Motor neuron (in vitro differentiated cells): ENCODE measurements at places on chromosomes 11 and 22. TPM values are rescaled to one million over a fixed set of nuclear protein-coding genes. Genes with fewer than 3 reads are reported as not detected.

DNA sequence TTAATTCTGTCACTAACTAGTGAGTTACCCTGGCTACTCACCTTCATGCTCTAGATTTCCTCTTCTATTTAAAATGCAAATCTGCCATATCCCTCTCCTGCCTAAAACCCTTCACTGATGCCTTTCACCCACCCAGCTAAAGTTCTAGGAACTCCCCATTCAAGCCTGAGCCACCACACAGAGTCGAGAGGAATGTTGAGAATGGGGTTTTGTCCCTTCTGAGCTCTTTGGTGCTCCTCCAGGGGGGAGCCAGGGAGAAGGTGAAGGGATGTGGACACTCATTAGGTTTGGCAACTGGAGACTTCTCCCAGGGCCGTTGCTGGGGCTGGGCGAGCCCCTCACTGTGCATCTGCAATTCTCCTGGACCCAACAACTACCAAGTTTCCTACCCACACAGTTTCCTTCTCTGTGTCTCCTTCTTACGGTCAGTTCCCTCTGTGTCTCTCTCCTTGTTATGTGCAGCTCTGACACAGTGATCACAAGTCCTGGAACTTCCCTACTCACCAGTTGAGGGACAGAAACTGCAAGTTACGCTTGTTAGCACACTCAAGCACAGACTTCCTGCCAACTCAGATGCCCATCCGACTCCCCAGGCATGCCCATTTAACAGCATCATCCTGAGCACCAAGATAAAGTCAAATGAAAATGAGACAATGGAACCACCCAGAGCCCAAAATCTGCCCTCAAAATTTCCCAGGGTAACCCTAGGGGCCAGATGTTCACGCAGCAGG is 6.5 kb upstream of the IL10RA start:
- ATAC-seq: no peak

DNA sequence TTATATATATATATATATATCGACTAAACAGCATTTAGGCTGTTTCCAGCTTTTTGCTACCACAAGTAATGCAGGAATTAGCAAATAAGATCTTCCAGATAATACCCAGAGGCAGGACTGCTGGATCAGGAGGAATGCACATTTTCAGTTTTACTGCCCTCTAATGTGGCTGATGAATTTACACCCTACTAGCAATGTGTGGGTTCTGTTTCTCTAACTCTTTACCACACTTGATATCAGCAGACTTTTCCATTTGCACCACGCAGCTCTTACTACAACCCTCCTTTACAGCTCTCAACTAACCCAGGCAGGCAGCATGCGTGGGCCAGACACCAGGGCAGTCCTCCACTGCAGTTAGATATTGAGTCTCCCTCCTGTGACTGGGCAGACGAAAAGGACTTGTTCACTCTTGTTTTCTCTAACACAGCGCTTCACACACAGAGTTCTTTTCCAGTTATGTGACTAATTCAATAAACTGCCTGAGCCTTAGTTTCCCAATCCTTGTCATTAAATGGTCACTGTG is 67.7 kb downstream of the IGLL5 start:
- ATAC-seq: no peak

DNA sequence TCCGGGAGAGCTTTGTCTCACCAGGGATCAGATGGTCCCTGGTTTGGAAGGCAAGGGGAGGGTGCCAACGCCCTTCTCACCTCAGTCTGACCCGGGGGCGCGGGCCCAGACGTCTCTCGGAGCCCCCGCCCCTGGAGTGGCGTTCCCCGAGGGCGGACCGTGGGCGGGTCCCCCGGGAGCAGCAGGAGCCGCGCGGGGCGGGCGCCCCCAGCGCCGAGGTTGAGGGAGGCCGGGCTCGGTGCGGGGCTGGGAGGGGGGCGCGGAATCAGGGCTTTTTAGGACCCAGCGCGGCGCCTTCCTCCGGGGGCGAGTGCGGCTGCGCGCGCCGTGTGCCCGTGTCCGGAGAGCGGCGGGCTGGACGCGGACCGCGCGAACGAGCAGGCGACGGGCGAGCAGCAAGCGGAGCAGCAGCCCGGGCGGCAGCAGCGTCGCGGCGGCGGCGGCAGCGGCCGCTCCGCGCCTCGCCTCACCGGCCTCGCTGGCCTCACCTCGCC is at the start of gene KCNC1:
Gene KCNC1 (plus strand): TSS at position 364 of the 494 bp plus-strand sequence. CDS start 1,222 bp downstream, outside the sequence.
- peak; percentile 74 for ATAC-seq

Gene LARGE1
- total RNA-seq: 9.5 and 10.3 TPM in 2 replicates

- ATAC-seq: no peak
Measured at GRCh38 chr11:2205214-2205720, 33.7 kb upstream of the TH start.

Gene NCR3LG1
- total RNA-seq: 5.1 and 5.6 TPM in 2 replicates

Gene CNIH2
- 44.4 and 53.9 TPM in 2 replicates for total RNA-seq

DNA sequence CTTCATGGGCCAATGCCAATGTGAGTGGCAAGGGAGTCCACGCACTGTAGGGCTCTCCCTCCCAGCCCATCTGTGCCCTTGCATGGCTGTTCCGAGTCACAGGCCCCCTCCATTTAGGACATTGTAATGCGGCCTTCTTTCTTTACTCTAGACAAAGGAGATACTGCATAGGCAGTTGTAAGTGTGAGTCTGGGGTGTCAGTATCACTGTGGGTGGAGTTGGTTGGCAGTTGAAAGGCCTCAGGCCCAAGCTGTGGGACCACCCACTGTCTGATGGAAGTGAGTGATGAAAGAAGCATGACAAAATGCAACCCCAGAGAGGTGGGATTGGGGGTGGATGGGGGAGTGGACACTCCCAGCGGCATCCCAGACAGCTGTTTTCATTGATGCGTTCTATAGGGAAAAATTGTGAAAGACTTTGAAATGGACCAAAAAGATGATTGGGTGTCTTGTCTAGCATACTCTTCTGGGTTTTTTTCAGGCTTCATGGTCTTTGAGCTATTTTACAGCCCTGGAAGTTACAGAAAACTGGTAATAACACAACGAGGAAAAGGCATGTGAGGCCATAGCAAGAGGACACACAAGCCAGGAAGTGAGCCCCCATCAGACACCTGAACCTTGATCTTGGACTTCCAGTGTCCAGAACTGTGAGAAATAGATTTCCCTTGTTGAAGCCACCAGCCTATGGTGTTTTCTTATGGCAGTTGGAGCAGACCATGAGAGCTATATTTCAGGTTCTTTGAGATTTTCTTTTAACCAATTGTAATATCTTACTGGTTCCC is 114.6 kb downstream of the NECTIN1 start:
- no peak for ATAC-seq

Gene OR8D4
- 0.17 TPM in 1 of 2 replicates, not detected in the other for total RNA-seq

GRCh38 chr22:34239421-34239820 is 319.1 kb upstream of the LARGE1 start:
- ATAC-seq: no peak

GRCh38 chr11:70578831-70579230 is 180.5 kb downstream of the CTTN start:
- no peak for ATAC-seq

GRCh38 chr11:18731949-18732821 is 6.2 kb upstream of the IGSF22 start:
- ATAC-seq: peak; percentile 88

Gene CD248
- 0.27 and 0.31 TPM in 2 replicates for total RNA-seq

- peak; percentile 10 for ATAC-seq
Measured at GRCh38 chr22:37560608-37561211, 430 bp downstream of the CDC42EP1 start.

DNA sequence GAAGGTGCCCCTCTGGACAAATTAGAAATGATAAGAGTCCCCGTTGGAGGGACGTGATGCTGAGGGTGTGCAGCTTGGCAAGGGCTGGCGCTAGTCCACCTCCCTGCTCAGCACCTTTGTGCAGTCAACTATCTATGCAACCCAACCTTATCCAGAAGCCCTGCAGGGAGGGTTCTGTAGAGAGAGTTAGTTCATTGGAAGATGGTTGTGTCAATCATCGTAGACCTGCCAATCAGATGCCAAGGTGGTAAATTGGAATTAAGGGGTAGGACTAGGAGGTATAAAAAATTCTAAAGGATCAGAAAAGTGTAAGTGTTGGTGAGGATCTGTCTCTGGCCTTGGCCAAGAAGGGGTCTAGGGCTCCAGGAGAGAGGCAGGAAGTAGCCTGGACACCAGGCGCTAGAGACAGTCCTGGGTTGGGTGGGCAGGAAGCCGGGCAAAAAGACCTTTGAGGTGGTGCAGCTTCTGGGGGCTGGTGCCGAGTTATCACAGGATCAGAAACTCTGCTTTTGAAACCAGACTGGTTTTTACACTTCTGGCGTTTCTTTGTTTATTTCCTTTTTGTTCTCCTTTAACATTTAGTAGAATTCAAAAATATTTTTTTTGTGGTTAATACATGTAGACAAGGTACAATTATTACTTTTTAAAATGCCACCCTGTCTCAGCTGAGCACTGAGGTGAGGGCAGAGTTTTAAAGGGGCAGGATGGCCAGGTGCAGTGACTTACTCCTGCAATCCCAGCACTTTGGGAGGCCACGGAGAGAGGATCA is 1.6 kb downstream of the C1QTNF6 start:
- peak; percentile 1 for ATAC-seq

Gene CYP2D6
- total RNA-seq: 0.48 and 0.66 TPM in 2 replicates

GRCh38 chr11:41519696-41520095 is 60.2 kb upstream of the LRRC4C start:
- no peak for ATAC-seq

GRCh38 chr11:106159836-106160235 is 82.4 kb downstream of the AASDHPPT start:
- no peak for ATAC-seq

GRCh38 chr22:19714312-19715187 is at the start of gene SEPTIN5:
Gene SEPTIN5, plus strand, starts transcription at chr22:19714503. Its CDS starts 86 bp downstream, at chr22:19714589.
- peak; percentile 22 for ATAC-seq

Gene PHF21B
- total RNA-seq: 2.2 and 7.3 TPM in 2 replicates

Gene KCNQ1OT1
- total RNA-seq: 3.3 and 5.5 TPM in 2 replicates

Gene PHLDA2
- total RNA-seq: 2.2 and 3.7 TPM in 2 replicates

DNA sequence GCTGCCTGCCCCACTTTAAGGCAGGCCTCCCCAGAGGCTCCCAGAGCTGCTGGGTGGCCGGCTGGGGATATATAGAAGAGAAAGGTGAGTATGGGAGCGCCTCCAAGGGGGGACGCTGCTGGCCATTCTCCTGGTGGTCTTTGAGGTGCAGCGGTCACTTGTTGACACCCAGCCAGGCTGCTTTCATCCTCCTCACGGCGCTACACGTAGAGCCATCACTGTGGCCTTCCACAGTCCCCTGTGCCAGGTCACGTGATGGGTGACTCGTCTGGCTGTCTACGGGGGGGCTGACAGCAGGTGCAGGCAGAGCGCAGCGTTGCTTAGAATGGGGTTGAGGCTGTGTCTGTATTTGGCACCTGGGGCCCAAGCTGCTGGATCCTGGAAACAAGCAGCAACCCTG is 1.9 kb downstream of the ACR start:
- ATAC-seq: no peak

Gene CASP1
- total RNA-seq: 10.5 and 15.1 TPM in 2 replicates

DNA sequence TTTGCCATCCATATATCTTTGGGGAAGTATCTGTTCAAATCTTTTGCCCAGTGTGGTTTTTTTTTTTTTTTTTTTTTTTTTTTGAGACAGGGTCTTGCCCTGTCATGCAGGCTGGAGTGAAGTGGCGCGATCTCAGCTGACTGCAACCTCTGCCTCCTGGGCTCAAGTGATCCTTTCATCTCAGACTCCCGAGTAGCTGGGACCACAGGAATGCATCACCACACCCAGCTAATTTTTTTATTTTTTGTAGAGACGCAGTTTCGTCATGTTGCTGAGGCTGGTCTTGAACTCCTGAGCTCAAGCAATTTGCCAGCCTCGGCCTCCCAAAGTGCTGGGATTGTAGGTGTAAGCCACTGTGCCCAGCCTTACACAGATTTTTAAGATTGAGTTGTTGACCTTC is 4.8 kb upstream of the FAM118A start:
- no peak for ATAC-seq

GRCh38 chr22:24437741-24438328 is 10.4 kb downstream of the ADORA2A start:
- ATAC-seq: no peak

Gene SMIM38
- 0.16 TPM in 1 of 2 replicates, not detected in the other for total RNA-seq

DNA sequence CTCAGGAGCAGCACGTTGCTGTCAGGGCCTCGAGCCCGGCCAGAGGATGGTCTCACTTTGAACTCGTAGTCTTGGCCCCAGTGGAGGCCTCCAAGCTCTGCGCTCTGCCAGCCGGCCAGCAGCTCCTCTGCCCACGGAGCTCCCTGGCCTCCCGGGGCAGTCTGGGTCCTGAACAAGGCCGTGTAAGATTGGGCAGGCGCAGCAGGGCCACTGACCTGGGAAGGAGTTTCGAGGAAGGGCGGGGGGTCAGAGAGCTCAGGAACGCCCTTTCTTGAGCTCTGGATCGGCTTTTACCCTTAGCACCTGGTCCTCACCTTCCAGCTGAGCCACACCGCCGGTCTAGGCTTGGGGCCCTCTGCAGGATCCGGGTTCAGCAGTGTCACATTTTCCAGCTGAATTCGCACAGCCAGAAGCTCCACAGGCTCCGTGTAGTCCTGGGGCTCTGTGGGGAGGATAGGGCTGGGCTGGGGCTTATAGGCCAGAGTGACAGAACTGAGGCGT is 2.1 kb downstream of the ROBO4 start:
- ATAC-seq: no peak

DNA sequence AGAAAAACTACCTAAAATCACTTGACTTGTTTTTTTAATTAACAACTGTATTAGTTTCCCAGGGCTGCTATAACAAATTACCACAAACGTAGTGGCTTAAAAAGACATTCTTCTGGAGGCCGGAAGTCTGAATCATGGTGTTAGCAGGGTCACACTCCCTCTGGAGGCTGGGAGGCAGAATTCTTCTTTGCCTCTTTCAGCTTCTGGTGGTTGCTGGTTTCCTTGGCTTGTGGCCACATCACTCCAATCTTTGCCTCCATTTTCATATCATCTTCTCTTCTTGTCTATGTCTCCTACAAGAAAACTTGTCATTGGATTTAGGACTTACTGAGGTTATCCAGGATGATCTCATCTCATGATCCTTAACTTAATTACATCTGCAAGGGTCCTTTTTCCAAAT is 7.4 kb upstream of the INCENP start:
- ATAC-seq: no peak

Gene NCAM1
- 274 and 309 TPM in 2 replicates for total RNA-seq

- ATAC-seq: no peak
Measured at GRCh38 chr11:114892381-114893197, 214.3 kb downstream of the NXPE2 start.

DNA sequence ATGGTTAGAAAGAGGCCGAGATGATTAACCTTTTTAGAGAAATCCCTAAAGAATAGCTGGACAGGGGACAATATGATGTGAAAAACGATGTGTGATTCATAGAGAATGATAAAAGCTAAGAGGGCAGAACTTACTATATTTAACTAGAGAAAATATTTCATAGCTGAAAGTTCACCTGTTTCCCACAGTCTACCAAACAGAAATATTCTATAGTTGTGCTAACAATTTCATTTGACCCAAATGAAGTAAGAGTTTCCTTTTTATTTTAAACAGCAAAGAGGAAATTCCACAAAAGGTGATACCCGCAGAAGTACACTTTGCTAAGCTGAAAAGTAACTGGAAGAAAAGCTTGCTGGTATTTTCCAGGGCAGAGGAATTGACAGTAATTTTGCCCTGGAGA is 26.7 kb downstream of the ALKBH8 start:
- ATAC-seq: no peak

- ATAC-seq: no peak
Measured at GRCh38 chr11:83259559-83259958, 26.6 kb downstream of the CCDC90B start.

Gene MMP7
- total RNA-seq: 0.86 and 1.0 TPM in 2 replicates

- no peak for ATAC-seq
Measured at GRCh38 chr11:12211331-12212065, 101.1 kb downstream of the MICAL2 start.
